NCI-H526 (cell line): ENCODE measurements at places on chromosomes 1 and 21.

DNA sequence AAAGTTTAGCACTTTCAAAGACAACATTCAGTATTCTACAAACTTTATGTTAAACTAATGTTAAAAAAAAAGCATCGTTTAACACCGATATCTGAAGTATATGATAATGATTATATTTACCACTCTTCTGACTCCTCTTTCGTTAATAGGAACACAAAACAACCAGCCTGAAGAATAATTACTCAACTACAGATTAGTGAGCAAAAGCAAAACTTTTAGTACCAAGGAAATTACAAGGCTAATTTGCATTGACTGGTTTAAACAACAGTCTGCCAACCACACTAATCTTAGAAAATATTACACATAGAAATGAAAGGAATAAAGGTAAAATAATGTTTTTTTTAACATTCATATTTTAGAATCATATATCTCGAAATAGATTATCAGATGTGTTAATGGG lies 500.7 kb downstream of the LMO4 start:
- DNase-seq: no peak

GRCh38 chr1:210360852-210361477 lies 32.3 kb downstream of the HHAT start:
- DNase-seq: no peak

DNA sequence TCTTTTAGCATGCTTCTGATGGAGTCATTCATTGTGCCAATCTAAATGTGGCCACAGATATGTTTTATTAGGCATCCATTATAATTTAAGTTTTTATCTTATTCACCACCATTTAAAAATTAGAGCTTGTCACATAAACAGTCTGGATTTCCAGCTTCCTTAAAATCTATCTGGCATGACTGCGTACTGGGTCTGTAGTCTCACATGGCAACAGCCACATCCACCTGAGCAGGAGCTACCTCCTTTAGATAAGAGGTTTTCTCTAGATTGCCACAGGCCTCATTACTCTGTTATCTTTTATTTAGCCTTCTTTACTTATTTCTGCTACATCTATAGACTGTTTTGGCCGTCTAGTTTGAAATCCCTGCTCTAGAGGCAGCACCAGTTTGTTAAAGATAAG lies 29.1 kb downstream of the B3GALT2 start:
- no peak for DNase-seq

DNA sequence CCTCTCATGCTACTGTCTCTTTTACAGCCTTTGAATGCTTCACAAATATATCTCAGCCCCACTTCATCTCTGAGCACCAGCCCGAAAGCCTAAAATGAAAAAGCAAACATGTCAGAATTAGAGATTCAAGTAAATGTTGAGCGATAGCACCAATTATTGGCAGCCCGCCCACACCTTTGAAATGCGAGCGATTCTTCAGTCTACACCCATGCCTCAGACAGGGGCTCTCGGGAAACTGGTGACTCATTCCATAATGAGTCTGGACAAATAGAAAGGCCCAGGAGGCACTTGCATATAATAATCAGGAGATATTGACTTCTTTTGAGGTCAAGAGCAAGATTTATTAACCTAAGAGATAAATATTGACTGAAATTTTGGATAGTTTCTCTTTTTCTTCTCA lies 487.3 kb upstream of the PTBP2 start:
- no peak for DNase-seq

DNA sequence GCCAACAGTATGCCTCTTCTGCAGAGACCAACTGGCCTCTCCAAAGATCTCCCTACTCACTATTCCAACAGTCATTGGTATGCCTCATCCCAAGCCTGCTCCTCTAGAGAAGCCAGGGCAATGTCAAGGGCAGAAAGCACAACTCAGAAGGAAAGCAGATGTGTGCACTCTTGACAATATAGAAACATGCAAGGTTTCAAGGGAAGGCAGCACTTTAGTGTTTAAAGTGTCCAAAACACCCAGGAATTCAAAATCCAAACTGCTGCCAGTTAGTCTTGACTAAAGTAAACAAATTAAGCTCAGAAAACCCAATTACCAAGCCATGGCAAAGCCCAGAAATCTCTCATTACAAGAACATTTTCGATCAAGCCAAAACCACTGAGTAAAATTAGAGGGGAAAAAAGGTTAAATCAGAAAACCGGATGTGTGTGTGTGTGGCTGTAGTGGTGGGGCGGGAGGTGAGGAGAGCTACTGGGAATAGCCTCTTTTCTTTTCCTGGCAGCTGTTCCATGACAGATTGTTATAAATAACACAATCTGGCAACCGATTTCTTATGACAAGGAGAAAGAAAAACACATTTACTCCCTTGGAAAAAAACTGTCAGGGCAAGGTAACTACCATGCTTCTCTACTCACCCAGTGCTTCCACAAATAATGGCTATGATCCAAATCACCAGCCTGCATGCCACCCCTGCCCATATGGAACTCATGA lies 39.2 kb downstream of the EIF2B3 start:
- DNase-seq: no peak

DNA sequence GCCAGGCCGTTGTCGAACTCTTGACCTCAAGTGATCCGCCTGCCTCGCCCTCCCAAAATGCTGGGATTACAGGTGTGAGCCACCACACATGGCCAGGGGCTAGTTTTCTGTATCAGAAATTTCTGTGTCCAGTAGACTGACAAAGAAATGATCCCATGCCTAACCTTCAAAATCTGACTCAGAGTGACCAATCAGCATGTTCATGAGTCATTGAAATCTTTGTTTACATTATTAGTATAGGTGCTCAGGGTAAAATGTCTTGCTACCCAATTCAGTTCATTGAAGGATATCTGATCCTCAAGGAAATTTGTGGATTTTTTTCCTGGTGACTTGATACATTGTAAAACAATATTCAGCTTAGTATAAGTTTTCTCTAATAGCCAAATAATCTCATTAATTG lies 11.0 kb upstream of the LDLRAD2 start:
- DNase-seq: no peak

DNA sequence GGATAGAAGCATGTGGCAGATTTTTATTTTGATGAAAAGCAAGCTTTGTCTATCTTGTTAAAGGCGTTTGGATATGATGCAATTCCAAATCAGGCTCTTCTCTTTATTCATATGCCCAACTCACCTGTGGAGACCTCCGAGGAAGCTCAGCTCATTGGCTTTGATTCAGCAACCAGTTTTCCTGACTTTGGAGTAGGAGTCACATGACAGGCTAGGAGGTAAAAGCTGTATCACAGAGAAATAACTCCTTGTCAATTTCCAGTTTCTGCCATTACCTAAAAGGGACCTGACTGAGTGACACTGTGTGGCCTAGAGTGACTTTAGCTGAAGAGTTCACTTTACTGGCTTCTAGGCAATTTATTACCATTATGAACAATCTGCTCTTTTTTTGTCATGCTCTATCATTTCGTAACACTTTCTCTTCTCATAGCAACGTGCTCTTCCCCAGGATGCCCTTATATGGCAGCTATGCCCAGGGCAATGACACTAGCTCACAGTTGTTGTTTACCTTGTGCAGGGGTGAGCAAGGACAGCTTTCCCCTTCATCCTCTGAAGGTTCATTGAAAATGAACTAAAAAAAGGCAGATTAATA lies 107.2 kb downstream of the KCNK1 start:
- DNase-seq: no peak

DNA sequence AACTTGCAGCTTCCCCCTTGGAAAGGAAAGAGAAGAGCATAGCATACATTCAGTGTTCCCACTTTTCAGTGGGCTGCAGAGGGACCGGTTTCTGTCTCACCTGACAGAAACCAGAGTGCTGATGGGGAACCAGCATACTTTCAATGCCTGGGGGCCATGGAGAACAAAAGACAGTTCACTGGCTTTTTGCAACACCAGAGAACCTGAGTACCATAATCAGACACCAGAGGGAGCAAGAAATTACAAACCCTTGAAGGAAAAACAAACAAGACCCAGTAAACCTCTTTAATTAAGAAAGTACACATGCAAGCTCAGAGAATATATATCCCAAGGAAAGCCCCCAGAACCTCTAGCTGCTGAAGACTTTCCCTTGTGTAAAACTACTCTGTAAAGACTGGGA lies 51.1 kb downstream of the CSMD2 start:
- peak; percentile 50 for DNase-seq

- DNase-seq: no peak
Measured at GRCh38 chr1:162649583-162649982, 17.3 kb downstream of the DDR2 start.

DNA sequence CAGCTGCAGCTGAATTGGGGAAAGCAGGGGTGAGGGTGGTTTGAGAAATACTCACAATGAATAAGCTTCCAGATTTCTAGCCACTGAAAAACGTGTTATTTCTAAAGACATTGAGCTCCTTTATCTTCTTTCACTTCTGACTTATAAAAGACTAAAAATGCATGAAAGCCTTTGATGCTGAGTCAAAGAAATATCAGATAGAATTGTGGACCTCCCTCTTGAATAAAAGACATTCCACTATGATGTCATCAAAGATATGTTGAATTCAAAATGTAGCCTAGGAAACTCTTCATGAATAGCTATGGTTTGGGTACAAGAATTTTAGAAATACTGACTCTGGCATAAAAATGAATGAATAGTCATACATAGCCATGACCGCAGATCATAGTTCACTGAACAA lies 44.7 kb upstream of the COL24A1 start:
- DNase-seq: no peak

DNA sequence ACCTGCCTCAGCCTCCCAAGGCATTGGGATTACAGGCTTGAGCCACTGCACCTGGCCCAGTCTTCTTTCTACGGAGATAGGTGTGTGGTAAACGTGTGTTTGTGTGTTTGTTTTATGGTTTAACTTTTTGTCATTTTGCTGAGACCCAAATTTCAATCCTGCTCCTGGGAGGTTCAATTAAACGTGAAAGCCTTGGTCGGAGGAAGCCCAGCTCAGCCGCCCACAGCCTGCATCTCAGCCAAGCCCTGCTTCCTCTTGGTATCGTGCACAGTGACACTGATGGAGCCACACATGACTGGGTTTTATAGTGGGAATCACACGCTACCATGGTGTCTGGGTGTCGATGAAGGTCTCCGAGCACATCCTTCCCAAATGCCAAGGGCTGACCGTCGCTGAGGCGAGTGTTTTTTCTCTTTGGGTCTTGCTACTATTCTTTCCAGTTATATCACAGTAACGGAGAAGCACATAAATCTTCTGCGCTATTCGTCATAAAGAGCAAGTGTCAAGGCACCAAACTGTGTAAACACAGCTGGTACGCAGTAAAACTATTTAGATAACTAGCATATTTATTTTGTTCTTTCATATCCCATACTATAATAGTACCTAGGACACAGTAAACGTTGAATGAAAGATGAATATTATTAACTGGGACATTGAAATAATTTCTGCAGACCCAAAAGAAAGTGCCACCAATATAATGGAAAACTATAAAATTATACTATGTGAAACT lies 39.3 kb downstream of the HLCS start:
- DNase-seq: peak; percentile 17

DNA sequence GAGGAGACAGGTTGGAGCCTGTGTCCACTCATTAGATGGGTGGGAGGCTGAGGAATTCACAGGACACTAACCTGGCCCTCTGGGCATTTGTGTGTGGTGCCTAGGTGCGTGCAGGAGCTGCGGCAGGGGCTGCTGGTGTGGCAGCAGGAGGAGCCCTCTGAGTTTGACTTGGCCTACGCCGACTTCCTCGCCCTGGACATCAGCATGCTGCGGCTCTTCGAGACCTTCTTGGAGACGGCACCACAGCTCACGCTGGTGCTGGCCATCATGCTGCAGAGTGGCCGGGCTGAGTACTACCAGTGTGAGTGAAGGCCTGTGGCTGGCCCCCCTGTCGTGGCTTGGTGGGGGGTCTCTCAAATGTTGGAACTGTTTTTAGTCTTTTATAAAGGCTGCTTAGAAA lies 3.6 kb downstream of the XKR8 start:
- no peak for DNase-seq

- no peak for DNase-seq
Measured at GRCh38 chr1:109714661-109715372, 2.8 kb downstream of the GSTM5 start.
